ENCODE measurements at places on chromosomes 13 and 19.

GRCh38 chr19:32901504-32902161 lies 32.1 kb upstream of the SLC7A9 start:
- no peak for DNase-seq

- DNase-seq: no peak
Measured at GRCh38 chr13:19862481-19863313, 752 bp downstream of the ZMYM5 start.

DNA sequence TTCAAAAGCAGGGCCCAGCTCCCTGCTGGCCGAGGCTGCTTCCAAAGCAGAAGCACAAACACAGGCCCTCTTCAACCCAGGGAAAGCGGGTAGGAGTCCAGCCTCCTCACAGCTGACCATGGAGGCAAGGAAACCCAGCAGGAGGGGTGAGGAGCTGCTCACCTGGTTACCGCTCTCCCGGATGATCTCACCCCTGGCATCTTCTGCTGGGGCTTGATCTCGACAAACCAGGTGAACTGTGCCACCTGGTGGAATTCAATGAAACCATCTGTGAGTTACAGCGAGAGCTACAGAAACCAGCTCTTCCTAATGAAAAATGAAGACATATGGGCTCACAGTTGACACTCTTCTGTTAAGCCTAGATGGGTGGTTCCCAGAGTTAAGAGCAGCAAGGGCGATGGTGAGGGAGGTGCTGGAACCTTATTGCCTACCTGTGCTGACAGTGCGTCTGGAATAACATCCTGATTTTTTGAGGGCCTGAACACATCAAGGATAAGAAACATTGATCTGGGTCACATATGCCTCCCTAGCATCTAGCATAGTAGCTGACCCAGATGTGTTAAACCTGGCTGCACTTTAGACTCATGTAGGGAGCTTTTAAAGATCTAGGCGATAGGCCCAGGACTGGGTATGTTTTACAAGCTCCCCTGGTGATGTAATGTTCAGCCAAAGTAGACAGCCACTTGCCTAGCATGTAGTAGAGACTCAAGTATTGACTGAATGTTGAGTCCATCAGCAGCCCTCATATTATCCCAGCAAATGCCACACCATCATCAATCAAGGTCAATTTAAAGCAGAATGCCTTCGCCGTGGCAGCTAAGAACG lies 6.1 kb downstream of the DHRS12 start:
- DNase-seq: no peak

GRCh38 chr13:102658660-102659059 lies 36.2 kb downstream of the METTL21C start:
- DNase-seq: no peak

GRCh38 chr19:36418287-36419001 lies at the start of gene ZFP82:
Gene ZFP82 (minus strand): TSS chr19:36418644. CDS start chr19:36409789, 8,855 bp downstream.
- peak; percentile 42 for DNase-seq

GRCh38 chr19:20077791-20078463 lies at the start of gene ZNF90:
Gene ZNF90 (plus strand): TSS chr19:20078000. CDS start chr19:20078133, 133 bp downstream.
- peak; percentile 94 for DNase-seq

- DNase-seq: no peak
Measured at GRCh38 chr13:97301382-97302095, 79.4 kb downstream of the MBNL2 start.

DNA sequence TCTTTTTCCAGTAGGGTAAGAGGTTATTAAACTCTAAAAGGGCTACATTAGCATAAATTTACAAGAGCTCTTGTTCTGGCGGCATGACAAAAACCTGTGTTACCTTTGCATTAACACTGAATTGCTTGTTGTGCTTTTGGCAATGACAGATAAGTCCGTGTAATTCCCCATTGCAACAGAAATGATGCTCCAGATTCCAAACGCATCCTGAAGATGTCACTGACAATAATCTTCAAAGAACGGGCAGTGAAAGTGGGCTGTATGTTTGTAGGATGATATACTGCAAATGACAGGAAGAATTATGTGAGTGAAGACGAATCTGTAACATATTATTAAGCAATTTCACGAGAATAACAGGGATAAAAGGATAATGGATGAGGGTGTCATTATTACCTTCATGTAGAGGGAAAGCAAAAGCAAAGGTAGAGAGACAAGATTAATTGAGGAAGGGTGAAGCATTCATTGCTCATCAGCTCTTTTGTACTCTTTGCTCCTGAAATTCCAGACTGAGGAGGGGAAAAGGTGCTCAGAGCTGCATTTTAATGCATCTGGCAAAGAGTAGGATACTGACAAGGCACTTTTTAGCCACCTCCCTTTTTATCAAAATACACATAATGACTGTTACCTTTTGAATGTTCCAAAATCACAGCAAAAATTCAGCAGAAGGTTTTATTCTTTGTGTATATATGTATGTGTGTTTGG lies 38.5 kb upstream of the MAB21L1 start:
- DNase-seq: no peak

GRCh38 chr19:5045956-5046338 lies 77.0 kb downstream of the KDM4B start:
- no peak for DNase-seq

DNA sequence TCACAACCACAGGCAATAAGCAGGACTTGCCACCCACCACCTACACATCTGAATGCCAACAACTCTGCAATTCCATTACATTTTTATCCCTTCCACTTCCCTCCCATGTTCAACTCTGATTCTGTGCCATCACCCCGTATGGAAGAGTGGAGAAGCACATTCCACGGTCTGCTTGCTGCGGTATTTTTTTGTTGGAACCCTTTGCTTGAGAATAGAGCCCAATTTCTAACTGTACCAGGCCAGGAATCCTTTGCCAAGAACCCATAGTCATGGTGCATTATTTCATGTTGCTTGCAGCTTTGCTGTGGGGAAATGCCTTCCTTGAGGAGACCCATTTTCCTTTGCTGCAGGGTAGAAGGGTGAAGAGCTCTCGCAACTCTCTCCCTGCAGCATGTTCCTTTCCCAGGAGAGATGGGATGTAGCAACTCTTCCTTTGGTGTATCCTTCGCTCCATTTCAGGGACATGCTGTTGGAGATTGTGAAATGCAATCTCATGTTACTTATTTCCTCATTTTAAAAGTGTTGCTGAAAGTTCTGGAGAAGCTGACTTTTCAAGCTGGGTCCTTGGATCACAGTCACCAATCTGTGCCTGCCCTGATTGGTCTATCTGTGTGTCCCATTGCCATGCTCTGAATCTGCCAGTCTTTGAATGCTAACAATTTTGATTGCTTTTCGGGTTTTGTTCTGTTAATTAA lies 69.8 kb upstream of the STARD13 start:
- no peak for DNase-seq

All from retinal pigment epithelial cell (primary cell).